Activated T-helper 9 cell treated with anti-CD3 and anti-CD28 coated beads, Interleukin-2, amount 50 U/mL, for 16 hours (primary cell): ENCODE measurements at places on chromosomes 6 and 20.

DNA sequence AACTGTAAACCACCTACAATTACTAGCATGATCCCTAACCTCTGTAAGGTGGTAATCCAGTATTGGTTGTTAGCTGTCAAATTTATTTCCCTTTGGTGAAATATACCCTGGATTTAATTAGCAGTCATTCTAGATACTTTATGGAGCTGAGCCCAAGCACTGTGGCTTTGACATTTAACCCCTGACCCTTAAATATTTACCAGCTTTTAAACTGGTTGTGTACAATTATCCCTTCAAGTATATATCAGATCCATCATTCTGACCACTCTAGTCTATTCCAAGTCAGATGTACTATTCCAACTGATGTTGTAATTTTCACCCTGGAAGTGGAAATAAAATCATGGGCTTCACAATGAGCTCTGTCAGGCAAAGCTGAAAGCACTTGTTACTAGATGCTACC lies 229.6 kb downstream of the FOXC1 start:
- no peak for DNase-seq

DNA sequence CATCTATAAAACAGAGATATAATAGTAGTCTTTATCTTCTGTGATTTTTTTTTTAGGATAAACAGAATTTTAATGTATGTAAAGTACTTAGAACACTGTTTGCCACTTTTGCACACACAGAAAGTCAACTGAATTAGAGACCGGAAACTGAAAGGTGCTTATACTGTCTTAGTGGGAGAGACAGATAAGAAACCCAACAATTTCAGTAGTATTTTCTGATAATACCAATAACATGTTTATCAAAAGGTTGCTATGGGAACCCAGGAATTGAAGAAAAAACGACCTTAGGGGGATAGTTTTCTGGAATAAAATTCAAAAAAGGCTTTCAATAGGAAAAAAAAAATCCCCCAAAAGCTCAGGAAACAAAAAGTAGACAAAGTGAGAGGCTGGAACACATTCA lies 138.6 kb downstream of the BCKDHB start:
- DNase-seq: no peak

- no peak for DNase-seq
Measured at GRCh38 chr6:22320750-22321149, 23.9 kb upstream of the PRL start.

- no peak for DNase-seq
Measured at GRCh38 chr6:15887491-15888461, 224.9 kb upstream of the DTNBP1 start.

DNA sequence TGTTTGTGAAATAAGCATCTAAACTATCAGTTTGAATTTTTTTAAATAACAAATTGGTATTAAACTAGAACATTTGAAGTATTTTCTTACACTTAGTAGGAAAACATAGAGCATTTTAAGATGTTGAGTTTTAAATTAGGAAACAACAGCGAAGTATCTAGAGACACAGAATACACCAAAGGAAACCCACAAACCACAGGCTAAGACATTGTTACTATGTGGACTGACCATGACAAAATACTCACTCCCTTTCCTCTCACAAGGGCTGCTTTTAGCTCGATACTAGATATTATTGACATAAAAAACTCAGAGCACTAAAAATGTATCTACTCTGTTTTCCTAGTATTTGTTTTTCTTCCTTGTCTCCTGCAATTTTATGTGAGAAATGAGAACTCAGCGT lies 266.0 kb upstream of the CITED2 start:
- DNase-seq: no peak

GRCh38 chr6:98831057-98831958 lies 3.1 kb upstream of the POU3F2 start:
- DNase-seq: no peak

- DNase-seq: peak; percentile 15
Measured at GRCh38 chr6:44456070-44456965, 68.8 kb downstream of the CDC5L start.

- DNase-seq: peak; percentile 67
Measured at GRCh38 chr6:30541515-30542403, 14.5 kb downstream of the GNL1 start.

DNA sequence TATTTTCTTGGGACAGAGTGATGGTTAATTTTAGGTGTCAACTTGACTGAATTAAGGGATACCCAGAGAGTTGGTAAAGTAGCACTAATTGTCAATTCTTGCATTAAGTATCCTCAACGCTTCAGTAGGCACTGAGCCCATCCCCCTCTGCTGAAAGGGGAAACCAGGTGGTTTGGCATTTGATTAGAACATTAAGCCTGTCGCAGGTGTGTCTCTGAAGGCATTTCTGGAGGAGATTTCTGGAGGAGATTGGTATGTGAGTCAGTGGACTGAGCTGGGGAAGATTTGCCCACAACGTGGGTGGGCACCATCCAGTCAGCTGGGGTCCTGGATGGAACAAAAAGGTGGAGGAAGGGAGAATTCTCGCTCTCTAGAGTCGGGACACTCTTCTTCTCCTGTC lies 119.8 kb downstream of the RFX6 start:
- no peak for DNase-seq

DNA sequence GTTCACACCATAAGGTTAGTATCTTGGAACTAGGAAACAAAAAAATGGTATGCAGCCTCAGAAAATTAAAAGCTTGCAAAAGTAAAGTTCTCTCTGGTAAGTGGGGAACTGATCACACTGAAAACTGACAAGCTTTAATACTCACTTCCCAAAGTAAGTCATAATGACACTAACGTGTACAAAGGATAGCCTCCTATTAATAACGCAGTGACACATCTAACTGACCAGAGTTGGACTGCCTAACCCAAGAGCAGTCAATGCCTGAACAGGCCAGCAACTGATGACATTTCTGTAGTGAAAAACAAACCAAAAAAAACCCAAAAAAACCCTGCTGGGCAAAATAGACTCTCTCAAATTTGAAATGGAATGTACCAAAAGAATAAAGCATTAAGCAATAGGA lies 30.7 kb downstream of the CHD6 start:
- DNase-seq: no peak

DNA sequence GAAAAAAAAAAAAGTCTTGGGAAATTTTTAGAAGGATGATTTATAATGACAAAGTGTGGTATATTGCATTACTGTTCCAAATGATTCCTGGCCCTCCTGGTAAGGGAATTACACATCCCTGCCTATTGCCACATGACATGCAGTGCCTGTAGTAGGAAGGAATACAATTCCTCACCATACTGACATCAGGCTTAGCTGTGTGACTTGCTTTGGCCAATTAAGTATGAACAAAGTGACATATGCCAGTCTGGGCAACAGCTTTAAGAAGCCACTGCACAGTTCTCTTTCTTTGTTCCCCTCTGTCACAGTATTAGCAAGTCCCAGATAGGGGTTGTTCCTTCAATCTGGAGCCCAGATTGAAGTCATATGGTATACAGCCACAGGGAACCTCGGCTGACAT lies 100.5 kb downstream of the KIF13A start:
- no peak for DNase-seq

DNA sequence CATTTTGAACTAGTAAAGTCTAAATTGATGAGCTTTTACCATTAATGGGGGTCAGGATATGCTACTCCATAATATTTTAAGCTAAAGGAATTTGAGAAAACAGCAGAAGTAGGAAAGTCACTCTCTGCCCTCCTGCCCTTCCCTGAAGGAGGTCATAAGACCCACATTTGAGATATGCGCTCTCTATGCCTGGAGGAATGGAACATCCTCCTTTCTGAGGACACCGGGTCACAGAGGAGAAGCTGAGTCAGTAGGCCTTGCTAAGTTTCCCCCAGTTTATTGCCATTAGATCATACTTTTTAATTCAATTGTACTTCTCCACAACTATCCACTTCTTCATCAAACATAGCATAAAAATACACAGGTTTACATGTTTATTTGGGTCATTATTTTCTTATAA lies 40.3 kb downstream of the AKAP7 start:
- no peak for DNase-seq

DNA sequence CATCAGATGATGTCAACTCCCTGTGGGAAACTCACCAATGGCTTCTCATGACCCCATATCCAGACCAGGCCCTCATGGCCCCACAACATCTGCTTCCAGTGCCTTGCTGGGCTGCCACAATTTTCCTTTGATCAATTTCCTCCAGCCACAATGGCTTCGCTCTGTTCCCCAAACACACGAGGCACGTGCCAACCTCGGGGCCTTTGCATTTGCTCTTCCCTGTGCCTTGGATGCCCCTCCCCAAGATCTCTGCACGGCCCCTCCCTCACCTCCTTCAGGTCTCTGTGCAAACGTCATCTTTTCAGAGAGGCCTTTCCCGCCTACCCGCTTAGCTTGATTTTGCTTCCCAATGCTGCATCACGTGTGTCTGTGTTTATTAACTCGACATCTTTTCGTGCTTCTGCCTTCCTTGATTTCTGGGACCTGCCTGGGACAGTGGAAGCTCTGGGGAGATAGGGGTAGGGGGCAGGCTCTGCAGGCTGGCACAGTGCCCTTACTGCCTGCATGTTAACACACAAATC lies 13.1 kb downstream of the PEDS1 start:
- DNase-seq: no peak

GRCh38 chr6:70663881-70664466 lies 3.7 kb upstream of the SMAP1 start:
- no peak for DNase-seq

GRCh38 chr6:79455446-79455845 lies 81.8 kb downstream of the LCA5 start:
- DNase-seq: no peak

- no peak for DNase-seq
Measured at GRCh38 chr6:155530219-155530834, 74.7 kb upstream of the NOX3 start.

DNA sequence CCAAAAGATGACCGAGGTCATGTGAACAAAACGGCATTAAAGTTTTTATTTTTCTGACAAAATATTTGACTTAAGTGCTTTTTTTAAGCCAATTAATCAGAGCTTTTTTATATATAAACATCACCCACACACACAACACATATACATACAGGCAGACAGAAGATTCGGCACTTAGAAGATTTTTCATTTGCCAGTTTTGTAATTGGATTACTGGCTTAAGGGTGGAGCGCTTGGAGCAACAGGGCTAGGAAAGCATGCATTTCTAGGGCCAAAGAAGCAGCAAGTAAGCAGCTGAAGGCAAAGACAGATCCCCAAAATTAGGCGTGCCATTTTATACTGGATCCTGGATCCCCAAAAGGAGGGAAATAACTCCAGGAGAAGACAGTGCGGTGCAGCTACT lies 30.3 kb downstream of the SAMD5 start:
- DNase-seq: no peak

DNA sequence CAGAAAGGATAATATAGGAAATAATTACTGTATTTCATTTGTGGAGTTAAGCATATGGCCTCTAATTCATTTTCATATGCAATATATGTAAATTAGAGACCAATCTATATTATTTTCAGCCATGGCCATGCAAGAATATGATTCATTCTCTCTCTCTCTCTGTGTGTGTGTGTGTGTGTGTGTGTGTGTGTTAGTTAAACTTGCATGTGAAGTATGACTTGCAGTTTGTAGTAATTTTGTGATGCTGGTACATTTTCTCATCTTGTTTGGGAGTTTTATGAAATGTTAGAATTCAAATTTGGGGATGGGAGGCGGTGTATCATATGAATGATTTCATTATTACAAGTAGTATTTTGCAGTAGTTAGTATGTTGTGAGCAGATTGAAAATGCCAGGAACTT lies 74.8 kb downstream of the JARID2 start:
- DNase-seq: no peak

GRCh38 chr6:12832226-12832735 lies 115.7 kb downstream of the PHACTR1 start:
- DNase-seq: no peak

DNA sequence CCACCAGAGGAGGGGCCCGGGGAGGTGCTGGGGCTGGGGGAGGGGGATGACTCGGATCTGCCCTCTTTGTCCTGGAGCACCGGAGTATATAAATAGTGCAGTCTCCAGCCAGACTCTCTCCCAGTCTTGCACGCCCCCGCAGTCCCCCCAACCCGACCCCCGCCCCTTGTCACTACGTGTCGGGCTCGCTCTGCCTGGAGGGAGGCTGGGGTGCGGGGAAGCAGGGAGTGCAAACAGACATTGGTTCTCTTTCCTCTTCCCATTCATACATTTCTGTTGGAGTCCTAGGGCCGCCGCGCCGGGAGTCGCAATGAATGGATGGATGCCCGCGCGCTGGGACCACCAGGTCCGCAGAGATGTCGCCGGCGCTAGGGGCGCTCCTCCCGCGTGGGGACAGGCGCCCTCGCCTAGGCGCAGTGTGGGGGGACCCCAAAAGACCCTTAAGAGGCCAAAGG lies 179.3 kb downstream of the TBXT start:
- DNase-seq: no peak

DNA sequence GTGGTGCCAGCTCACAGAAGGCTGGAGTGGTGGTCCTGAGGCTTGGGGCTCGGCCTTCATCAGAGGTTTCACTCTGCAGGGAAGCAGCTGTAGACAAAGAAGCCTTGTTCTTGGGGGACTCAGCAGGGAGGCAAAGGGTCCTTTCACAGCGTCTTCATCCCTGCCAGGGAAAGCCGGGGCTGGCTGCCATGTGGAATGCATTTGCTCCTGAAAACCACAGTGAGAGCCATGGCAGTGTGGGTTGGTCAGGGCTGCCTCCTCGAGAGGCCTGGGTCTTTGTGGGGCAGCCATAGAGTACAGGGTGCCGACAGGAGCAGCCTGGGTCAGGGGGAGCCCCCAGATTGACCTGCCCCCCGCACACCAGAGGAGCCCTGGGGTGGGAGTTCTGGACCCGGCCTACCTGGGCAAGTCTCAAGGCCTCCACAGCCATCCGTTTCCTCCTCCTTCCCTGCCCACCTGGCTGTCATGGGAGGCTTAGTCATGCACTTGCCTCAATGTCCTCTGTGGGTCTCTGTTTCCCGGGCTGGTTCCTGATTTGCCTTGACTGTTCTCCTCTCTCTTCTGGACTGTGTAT lies 144.0 kb downstream of the CDC5L start:
- no peak for DNase-seq

GRCh38 chr6:143802833-143803565 lies 40.1 kb upstream of the LTV1 start:
- DNase-seq: no peak

DNA sequence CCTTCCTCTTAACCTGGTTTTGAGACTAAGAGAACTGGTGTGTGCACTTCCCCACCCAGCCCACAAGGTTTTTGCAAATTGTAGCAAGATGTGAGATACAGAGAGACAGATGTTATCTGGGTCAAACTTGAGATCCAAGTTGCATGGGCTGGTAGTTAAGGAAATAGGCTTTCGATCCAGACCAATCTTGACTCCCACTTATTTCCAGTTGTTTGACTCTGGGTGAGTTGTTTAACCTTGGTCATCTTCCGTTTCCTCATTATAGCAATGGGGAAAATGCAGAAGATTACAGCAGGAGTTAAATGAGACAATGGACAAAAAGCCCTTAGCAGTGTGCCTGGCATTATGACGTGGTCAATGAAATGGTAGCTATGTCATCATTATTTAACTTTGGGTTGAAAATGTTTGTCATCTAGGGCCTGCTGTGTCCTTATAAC lies 1.7 kb downstream of the SNX21 start:
- DNase-seq: no peak

- no peak for DNase-seq
Measured at GRCh38 chr20:15026759-15027158, 689.3 kb upstream of the FLRT3 start.

GRCh38 chr20:63508072-63508768 lies 9.3 kb upstream of the EEF1A2 start:
- no peak for DNase-seq

GRCh38 chr20:47680804-47681529 lies 104.3 kb downstream of the SULF2 start:
- no peak for DNase-seq
